ENCODE measurements at places on chromosomes 1 and 21. TPM values are rescaled to one million over a fixed set of nuclear protein-coding genes. Genes with fewer than 3 reads are reported as not detected.

Gene PMVK
- 11.9 TPM for polyA plus RNA-seq

Gene GNG4
- not detected for polyA plus RNA-seq

Gene HEYL
- polyA plus RNA-seq, result not detected

GRCh38 chr1:116881879-116882520 is 27.7 kb upstream of the PTGFRN start:
- H3K36me3 ChIP-seq, result no peaks in the 10 kb centered on the region
- no peak for DNase-seq
- peaks cover 16% of the 10 kb centered on the region for H3K4me1 ChIP-seq
- no peak overlapping the region for H3K4me3 ChIP-seq
- peaks cover 11% of the 10 kb centered on the region for H3K27me3 ChIP-seq

DNA sequence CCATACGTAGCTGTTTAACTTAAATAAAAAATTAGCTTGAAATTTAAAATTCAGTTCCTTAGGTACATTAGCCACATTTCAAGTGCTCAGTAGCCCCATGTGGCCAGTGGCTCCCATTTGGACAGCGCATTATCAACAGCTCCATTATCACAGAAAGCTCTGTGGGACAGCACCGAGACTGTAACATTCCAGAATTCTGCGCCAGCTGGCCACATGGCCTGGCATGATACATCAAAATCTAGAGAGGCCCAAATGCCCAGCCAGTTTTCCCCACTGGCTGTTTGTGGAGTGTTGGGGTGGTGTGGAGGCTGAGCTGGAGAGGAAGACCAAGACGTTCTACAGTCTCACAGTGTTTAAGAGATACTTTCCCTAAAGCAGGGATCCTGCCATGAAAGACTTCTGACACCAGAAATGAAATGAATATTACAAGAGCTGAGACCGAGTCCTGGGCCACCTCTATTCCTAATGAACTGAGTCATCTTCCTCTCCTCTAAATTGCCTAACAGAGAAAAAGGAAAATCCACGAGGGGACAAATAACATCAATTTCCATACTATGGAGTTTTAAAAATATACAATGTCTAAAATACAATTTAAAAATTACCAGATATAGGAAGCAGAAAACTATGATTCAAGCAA is 27.3 kb upstream of the ACTA1 start:
- H3K4me1 ChIP-seq, result no peaks in the 10 kb centered on the region
- H3K4me3 ChIP-seq, result no peak overlapping the region
- peaks cover 67% of the 10 kb centered on the region for H3K36me3 ChIP-seq
- no peak overlapping the region for H3K27ac ChIP-seq

- DNase-seq, result no peak
- peaks cover 6% of the 10 kb centered on the region for H3K36me3 ChIP-seq
- H3K27me3 ChIP-seq, result no peaks in the 10 kb centered on the region
- peaks cover 6% of the 10 kb centered on the region for H3K4me1 ChIP-seq
These were observed 27.1 kb downstream of the MTF2 start for GRCh38 chr1:93106226-93106625.

DNA sequence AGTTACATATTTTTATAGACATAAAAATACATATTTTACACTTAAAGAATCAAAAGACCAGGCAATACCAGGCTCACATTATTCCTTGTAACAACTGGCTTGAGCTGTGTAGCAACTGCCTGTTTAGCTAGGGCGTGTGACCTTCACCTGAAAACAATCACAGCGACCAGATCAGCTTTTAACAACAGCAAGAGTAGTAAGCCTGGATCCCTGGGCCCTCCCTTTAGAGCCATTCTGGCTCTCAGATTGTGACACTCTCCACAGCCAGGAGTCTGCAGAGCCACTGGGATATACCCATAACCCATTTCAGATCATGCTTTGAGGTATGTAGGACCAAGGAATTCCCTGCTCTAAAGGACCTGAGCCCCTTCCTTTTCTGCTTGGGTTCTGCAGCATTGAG is 29.4 kb upstream of the GNG4 start:
- H3K36me3 ChIP-seq, result peaks cover 77% of the 10 kb centered on the region
- no peak overlapping the region for H3K4me3 ChIP-seq
- H3K4me1 ChIP-seq, result no peaks in the 10 kb centered on the region
- H3K27me3 ChIP-seq, result no peaks in the 10 kb centered on the region

GRCh38 chr1:204093781-204094180 is 20.9 kb downstream of the SOX13 start:
- no peaks in the 10 kb centered on the region for H3K4me1 ChIP-seq

- no peak overlapping the region for H3K4me3 ChIP-seq
- DNase-seq, result no peak
- no peak overlapping the region for H3K27ac ChIP-seq
These were observed 145.5 kb downstream of the VPS13D start for GRCh38 chr1:12375133-12375829.

DNA sequence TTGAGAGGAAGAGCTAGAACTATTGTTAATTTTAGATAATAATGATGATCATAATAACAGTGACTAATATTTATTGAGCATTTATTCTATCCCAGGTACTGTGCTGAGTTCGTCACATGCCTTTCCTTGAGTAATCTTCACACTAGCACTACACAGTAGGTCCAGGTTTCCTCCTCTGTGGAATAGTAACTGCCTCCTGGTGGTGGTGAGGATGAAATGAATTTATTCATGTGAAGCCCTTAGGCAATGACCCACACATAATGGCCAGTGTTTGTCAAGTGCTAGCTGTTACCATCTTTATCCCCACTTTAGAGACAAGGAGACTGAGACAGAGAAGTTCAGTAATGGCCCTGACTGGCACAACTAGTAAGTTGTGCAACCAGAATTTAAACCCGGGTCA is 5.9 kb downstream of the NIPAL3 start:
- H3K36me3 ChIP-seq, result peaks cover 59% of the 10 kb centered on the region
- no peaks in the 10 kb centered on the region for H3K27me3 ChIP-seq
- H3K4me1 ChIP-seq, result peaks cover 13% of the 10 kb centered on the region
- no peak overlapping the region for H3K4me3 ChIP-seq
- no peak for DNase-seq

DNA sequence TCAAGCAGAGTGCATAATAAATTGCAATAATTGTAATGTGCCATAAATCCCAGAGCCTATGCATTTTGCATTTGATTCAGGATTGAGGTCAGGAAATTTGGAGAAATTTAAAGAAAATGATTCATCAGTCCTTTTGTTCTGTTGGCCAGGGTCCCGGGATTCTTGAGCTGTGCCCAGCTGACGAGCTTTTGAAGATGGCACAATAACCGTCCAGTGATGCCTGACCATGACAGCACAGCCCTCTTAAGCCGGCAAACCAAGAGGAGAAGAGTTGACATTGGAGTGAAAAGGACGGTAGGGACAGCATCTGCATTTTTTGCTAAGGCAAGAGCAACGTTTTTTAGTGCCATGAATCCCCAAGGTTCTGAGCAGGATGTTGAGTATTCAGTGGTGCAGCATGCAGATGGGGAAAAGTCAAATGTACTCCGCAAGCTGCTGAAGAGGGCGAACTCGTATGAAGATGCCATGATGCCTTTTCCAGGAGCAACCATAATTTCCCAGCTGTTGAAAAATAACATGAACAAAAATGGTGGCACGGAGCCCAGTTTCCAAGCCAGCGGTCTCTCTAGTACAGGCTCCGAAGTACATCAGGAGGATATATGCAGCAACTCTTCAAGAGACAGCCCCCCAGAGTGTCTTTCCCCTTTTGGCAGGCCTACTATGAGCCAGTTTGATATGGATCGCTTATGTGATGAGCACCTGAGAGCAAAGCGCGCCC is 8.7 kb downstream of the PROX1 start:
- H3K4me1 ChIP-seq, result no peaks in the 10 kb centered on the region
- DNase-seq, result no peak
- no peak overlapping the region for H3K4me3 ChIP-seq
- peaks cover 2% of the 10 kb centered on the region for H3K27me3 ChIP-seq
- no peaks in the 10 kb centered on the region for H3K36me3 ChIP-seq

Gene DCST1
- 0.52 TPM for polyA plus RNA-seq

Gene CRYBG2
- polyA plus RNA-seq, result 5.3 TPM

DNA sequence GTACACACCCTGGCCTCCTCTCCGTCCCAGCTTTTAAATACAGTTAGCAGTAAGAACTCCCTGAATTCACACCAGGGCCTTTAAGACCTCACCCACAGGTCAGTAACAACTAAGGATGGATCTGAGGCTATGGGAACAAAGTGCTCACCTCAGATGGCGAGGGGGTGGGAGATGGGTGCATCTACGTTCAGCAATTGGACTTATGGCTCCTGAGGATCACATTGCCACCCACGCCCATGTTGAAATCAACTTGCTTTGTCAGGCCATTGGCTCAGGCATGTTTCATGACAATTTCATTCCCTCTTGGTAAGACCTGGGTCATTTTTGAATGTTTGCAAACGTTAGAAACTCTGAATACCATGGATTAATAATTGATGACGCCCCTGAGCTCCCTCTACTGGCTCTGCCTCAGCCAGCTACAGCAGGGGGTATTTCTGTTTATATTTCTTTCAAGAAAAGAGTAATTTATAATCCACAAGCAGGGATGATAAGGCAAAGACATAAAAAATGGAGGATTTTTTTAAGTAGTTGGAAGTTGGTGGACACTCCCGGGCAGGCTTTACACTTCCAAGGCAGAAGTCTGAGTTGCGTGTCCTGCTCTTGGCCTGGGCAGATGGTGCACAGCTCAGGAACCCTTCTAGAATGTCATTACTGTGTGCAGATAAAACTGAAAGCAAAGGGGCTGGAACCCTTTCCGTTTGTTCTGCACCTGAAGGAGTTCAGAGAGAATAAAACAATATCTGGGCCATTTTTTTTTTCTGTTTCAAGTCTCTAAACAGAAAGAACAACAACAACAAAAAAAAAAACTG is 13.7 kb upstream of the LBR start:
- no peaks in the 10 kb centered on the region for H3K36me3 ChIP-seq
- DNase-seq, result no peak
- H3K27ac ChIP-seq, result no peak overlapping the region

Gene CELF3
- polyA plus RNA-seq, result not detected

Gene TNFRSF18
- polyA plus RNA-seq, result 25.2 TPM

Gene AKR1A1
- 163 TPM for polyA plus RNA-seq

DNA sequence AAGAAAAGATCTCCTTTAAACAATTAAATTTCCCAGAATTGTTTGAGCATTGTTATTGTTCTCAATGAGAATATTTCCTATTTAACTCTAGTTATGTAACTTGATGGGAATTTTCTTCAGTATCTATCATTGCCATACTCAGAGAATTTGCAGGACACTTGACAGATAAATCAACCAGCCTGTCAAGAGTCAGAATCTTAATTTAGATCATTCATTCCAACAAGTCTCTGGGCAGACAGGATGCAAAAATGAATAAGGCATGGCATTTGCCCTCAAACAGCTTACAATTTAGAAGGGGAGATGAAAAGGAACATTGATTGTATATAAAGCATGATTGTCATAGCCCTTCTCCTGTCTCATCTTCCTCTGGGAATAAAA is 7.3 kb upstream of the DISC1 start:
- no peak overlapping the region for H3K4me3 ChIP-seq
- H3K4me1 ChIP-seq, result peaks cover 14% of the 10 kb centered on the region
- peaks cover 33% of the 10 kb centered on the region for H3K27me3 ChIP-seq
- H3K27ac ChIP-seq, result no peak overlapping the region
- H3K36me3 ChIP-seq, result no peaks in the 10 kb centered on the region

Gene IPO9
- polyA plus RNA-seq, result 13.3 TPM

GRCh38 chr1:41417746-41418145 is 56.5 kb downstream of the FOXO6 start:
- no peak overlapping the region for H3K27ac ChIP-seq
- H3K4me3 ChIP-seq, result no peak overlapping the region
- H3K36me3 ChIP-seq, result no peaks in the 10 kb centered on the region
- no peak for DNase-seq

Gene WDR64
- polyA plus RNA-seq, result 0.13 TPM

GRCh38 chr21:14595449-14595848 is 49.3 kb upstream of the SAMSN1 start:
- H3K36me3 ChIP-seq, result no peaks in the 10 kb centered on the region
- H3K27me3 ChIP-seq, result no peaks in the 10 kb centered on the region
- H3K27ac ChIP-seq, result no peak overlapping the region
- no peak for DNase-seq

Gene MATN1
- polyA plus RNA-seq, result 12.1 TPM

Gene AMPD1
- polyA plus RNA-seq, result 0.04 TPM

- peaks cover 4% of the 10 kb centered on the region for H3K4me1 ChIP-seq
- no peaks in the 10 kb centered on the region for H3K36me3 ChIP-seq
- H3K4me3 ChIP-seq, result no peak overlapping the region
- no peaks in the 10 kb centered on the region for H3K27me3 ChIP-seq
- peak; percentile 9 for DNase-seq
These were observed 112.4 kb downstream of the PLXNA2 start for GRCh38 chr1:208131621-208132286.

- H3K36me3 ChIP-seq, result no peaks in the 10 kb centered on the region
- no peak overlapping the region for H3K4me3 ChIP-seq
- no peak for DNase-seq
These were observed 73.5 kb downstream of the ASTN1 start for GRCh38 chr1:177091040-177091439.
